ENCODE measurements at places on chromosomes 13 and 19.

DNA sequence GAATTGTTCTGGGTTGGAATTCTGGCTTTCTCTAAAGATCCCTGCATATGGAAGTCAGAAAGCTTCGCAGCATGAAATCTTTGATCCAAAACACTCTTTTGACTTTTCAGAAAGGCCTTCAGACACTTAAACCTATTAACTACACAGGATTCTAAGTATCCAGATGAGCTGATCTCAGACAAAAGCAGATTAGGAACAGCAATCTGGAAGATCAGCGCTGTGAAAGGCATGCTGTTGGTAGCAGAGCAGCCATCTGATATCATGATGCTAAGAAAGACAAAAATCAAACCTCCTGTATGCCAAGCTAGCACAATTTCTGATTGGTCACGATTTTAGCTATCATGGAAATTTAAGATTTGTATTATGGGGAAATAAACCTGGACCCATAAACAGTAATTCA, 589.9 kb downstream of the GPC5 start:
- DNase-seq, result no peak

DNA sequence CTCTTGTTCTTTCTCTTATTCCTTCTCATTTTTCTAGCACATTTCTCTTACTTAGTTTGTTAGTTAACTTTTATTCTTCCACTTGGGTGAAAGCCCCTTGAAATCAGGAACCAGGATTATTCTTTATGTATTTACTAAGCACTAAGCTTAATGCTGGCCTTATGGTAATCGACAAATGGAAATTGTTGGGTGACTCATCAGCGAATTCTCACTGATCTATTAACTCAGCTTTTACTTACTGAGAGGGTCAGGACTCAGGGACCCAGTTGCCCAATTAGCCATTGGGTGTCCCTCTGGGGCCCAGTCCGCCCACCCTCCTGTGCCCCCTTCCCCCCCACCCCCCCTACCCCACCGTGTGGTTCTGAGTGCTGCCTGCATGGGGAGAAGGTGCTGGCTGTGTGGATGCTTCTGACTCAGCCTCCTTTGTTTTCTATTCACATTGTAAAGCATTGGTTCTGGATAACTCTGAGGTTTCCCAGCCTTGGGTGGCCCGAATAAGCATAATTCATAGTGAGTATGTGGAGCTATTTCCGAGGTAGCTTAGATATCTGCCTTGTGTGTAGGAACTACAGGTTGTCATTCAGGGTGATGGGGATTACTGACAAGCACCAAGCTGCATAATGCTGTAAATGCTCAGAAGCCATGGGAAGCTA, 240.9 kb downstream of the FGF9 start:
- DNase-seq, result no peak

DNA sequence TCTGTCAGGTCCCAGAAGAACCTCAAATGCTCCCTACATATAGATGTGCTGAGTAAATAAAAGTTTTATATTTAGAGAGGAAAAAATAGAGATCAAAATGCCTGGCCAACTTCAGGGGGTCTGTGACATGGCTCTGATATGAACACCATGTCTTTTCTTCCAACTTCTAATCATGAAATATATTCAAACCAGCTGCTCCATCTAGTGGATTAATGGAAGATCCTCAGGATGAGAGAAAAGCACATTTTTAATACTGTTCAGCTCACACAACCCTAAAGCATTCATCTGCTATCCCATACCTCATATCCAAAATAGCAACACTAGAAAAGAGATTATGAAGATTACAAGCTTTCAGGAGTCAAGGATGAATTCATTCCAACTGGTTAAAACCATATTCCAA, 56.0 kb upstream of the DOCK9 start:
- no peak for DNase-seq

DNA sequence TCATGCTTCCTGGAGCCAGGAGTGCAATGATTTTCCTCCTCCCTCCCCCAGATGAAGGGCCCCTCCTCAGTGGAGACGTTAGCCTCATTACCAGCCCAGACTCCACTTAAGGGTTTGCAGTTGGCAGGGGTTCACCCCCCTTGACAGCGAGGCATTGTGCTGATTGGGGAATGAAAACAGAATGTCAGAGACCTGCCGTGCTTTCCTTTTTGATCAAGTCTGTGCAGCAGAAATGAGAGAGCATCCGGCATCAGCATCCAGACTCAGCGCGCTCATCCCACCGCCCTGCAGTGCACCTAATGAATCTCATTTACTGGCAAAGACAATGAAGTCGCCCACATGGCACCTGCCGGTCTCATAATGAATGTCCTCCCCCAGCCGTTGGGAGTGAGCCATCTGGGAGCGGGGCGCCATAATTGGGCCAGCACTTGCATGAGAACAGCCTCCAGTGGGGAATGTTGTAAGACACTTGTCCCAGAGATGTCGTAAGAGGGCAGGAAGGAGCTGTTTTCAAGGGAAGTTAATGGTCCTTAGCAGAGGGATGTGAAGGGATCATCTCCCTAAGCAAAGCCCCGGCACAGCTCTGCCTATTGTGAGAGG, 98.3 kb upstream of the UQCRFS1 start:
- DNase-seq, result no peak

- no peak for DNase-seq
These were observed 3.1 kb downstream of the ZNF428 start for GRCh38 chr19:43616306-43616705.

DNA sequence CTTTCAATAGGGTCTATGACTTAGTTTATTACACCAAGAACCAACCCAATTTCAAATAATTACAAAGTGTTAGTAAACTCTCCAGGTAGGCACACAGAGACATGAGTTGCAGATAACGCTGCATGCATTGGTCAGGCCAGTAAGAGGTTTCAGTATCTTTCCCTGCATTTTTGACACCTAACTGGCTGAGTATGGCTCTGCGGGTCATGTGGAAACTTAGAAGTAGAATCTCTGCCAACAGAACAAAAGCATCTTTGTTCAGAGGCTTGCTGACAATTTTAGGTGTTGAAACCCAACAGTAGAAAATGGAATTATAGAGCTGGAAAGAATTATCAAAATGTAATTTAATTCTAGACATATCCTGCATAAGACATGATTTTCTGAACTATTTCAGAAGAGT, 25.3 kb downstream of the HTR2A start:
- DNase-seq, result no peak

- DNase-seq, result no peak
These were observed 200.2 kb downstream of the MTUS2 start for GRCh38 chr13:29020314-29020713.

DNA sequence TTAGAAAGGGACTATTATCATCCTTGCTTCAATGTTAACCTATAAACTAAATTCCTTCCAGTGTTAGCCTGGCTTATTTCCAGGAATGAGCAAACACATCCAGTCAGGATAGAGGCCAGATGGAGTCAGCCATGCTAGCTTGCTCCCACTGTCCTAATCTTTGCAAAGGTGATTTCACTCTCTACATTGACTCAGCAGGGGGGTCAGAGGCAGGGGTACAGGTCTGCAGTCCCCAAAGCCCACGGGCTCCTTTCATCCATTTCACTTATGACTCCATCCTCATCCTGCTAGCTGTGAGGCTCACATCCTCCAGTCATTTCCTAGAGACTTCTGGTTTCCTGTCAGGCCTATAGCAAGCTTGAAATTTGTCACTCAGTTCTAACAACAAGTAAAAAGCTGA, 63.4 kb upstream of the CEACAM8 start:
- DNase-seq, result no peak

- DNase-seq, result peak; percentile 46
These were observed 9.4 kb downstream of the C19orf81 start for GRCh38 chr19:50658441-50659317.

DNA sequence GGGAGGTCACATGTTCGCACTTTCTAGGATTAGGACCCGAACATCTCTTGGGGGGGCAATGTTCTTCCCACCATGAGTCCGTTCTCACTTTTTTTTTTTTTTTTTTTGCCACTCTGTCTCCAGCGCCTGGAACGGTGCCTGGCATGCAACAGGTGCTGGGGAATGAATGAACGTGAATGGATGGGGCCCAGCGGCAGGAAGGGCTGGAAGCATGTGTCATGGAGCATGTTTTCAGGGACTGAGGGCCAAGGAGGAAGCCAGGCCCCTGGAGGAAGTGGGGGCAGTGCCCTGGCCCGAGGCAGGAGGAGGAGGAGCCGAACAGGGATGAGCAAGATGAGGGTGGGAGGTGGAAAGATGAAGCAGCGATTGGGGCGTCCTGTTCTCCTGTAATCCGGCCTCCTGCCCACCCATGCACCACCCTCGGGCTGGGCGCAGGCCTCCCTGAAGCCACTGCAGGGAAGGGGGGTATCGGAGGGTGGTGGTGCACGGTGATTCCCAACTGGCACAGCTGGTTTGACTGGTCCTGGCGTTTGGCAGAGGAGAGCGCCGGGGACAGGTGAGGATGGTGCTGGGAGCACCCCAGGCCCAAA, 8.8 kb upstream of the SULT2B1 start:
- DNase-seq, result no peak

DNA sequence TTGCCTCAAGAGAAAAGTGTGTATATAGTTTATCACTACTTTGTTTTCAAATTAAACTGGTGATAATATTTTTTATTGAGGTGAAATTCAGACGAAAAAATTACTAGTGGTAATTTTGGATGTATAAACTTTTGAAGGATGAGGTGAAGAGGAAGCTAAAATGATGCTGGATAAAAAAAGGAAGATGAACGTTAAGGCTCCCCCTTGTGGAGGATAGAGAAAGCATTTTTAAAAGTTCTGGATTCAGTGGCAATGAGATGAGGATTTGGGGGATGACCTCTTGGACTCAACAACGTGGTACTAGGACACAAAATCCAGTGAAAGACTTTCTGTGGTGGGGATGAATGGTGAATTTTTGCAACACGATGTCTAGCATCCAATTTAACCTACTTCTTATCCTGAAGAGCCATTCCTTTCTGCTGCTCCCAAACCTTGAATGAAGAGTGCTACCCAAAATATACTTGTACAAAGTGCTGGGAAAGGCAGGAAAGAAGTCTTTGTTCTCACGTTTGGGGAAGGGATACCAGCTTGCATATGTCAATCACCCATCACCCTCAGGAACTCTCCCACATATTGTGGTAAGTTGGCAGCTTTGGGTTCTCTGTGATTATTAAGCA, 7.3 kb upstream of the SIGLEC5 start:
- no peak for DNase-seq

GRCh38 chr13:102907016-102907756, 61.4 kb downstream of the ERCC5 start:
- no peak for DNase-seq

DNA sequence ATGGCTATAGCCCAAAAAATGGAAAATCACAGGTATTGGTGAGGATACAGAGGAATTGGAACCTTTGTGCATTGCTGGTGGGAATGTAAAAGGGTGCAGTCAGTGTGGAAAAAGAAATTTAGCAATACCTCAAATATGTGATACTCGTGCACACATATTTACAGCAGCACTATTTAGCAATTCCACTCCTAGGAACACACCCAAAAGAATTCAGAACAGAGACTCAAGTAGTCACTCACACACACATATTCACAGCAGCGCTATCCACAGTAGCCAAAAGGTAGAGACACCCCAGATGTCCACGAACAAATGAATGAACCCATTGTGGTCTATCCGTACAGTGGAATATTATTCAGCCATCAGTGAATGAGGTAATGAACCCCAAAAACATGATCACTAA, 114.0 kb downstream of the COL4A2 start:
- no peak for DNase-seq

DNA sequence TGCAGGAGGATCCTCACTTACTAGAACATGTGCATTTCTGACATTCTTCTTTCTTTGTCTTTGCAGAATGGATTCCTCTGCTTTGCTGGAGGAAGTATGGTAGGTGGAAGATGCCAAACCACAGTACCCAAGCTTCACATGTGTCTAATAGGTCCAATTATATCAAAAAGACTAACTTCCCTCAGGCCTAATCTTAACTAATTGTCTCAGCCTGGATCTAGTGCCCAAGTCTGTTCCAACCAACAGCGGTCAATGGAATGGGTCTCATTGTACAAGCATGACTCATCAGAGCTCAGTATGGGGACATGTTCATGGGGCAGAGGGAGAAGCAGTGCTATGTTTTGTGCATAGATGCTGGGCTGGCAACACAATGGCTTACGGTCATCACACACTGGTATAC, 81.6 kb upstream of the CSNK1A1L start:
- no peak for DNase-seq

- no peak for DNase-seq
These were observed 780.4 kb upstream of the SLITRK6 start for GRCh38 chr13:86579662-86580061.

DNA sequence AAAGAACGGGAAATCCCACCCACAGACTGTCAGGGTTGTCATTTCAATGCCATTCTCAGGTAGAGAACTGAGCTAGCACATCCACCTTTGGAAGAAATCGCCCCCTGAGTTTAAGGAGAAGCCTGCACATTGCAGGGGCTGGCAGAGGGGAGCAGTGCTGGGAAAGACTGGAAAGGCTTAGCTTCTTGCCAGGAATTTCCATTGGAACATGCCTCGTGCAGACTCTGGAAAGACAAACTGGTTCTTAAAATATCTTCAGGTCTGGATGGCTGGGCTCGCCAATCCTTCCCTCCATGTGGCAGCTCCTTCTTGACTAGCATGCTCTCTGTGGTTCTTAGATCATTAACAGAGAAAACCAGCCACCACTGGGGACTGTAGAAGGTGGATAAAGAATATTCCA, 414.1 kb downstream of the TSHZ3 start:
- DNase-seq, result no peak

DNA sequence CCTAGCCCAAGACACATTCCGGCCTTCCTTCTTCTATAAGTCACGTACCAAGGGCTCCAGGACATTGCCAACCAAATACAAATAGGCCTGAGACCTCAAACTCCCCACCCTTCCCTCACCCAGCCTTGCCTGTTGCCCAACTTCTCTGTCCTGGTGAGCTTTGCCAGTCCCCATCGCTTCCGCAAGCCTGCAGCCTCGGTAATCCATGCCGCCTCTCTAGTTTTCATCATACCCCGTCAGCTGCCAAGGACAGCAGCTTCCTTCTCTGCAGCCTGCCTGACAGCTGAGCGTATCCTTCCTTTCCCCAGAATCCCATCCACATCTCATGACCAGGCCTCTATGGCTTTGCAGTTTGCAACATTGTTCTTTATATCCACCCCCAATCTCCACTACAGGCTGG, 36.6 kb upstream of the POMP start:
- DNase-seq, result no peak

GRCh38 chr19:17718947-17719711, at the start of gene MAP1S:
TSS of gene MAP1S (plus strand) at chr19:17719480. CDS start at chr19:17719503, 23 bp downstream.
- DNase-seq, result peak; percentile 57

DNA sequence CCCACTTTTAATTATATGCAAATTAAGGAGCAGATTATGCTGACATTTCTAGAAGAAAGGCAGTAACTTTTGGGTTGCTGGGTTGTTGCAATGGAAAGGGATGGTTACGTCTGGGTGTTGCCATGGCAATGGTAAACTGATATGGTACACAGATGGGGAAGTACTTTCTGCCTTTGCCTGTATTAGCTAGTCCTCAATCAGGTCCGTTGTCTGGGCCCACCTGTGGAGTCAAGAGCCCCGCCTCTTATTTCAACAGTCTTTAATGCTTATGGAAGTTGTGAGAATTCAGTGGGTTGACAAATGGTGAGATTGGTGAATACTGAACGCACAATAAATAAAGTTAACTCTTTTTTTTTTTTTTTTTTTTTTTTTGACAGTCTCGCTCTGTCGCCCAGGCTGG, 30.6 kb upstream of the DPP9 start:
- DNase-seq, result no peak

GRCh38 chr13:96284971-96285370, 195.1 kb downstream of the HS6ST3 start:
- no peak for DNase-seq

GRCh38 chr13:26855071-26855470, 94.5 kb upstream of the GPR12 start:
- no peak for DNase-seq

- DNase-seq, result no peak
These were observed 5.3 kb downstream of the NECTIN2 start for GRCh38 chr19:44851427-44851826.

GRCh38 chr13:33817513-33817900, 442 bp upstream of the RFC3 start:
- DNase-seq, result no peak
